ENCODE measurements at places on chromosomes 5 and 9.
A peak's percentile ranks its signal among the peaks of the same experiment; 100 is the strongest.

DNA sequence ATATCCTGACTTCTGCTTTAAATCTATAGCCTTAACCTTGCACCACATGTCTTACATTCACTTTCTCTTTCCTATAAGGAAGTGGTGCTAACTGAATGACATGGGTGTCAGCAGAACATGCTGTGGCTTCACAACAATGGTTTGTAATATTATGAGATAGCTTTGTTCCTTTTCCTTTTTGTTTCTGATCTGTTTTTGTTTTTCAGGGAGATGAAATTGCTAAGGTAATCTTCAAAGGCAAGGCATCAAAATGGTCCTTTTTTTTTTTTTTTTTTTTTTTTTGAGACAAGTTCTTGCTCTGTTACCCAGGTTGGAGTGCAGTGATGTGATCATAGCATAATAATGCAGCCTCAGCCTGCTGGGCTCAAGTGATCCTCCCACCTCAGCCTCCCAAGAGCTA, 53.6 kb upstream of the RANBP6 start:
- DNase-seq: no peak

DNA sequence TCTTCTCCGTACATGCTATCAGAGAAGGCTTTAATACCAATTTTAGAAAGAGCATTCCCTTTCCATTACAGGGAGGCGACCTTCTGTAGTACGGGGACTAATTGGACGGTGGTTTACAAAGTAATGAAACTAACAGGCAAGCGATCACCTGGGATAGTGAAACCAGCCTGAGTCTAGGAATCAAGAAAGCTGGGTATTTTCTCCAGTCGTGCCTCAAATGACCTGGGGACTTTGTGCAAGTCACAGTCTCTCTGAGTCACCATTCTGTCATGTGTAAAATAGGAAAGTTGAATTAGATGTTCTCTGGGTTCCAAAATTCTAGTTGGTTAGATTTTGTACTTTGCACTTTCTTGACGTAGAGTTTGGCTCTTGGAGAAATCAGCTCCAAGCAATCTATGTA, 22.7 kb upstream of the SSBP2 start:
- DNase-seq: no peak

GRCh38 chr5:139635606-139636206, 12.4 kb upstream of the CXXC5 start:
- DNase-seq: peak; percentile 67

GRCh38 chr5:116453988-116454411, 120.6 kb downstream of the SEMA6A start:
- DNase-seq: no peak

DNA sequence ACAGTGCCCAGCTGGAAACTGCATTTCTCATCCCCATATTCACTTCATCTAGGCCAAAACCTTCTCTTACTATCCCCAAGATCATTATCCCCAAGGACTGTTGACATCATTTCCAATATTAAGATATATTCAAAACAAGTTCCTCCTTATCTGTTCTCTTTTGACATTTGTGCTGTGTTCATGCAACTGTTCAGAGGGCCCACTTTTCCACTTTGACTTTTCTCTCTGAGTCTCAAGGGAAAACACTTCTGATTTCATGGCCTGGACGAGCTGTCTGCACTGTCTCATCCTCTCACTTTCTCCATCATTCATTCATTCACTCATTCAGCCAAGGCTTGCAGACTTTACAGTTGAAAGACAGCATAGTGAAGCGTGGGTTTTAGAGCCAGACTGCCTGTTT, 173.7 kb upstream of the DAPK1 start:
- no peak for DNase-seq

GRCh38 chr9:83935276-83935935, 14.2 kb upstream of the KIF27 start:
- no peak for DNase-seq

GRCh38 chr5:431711-432050, 11.3 kb upstream of the EXOC3 start:
- no peak for DNase-seq

GRCh38 chr5:43363445-43364152, 48.6 kb downstream of the CCL28 start:
- DNase-seq: no peak

- no peak for DNase-seq
Observed at GRCh38 chr5:83085106-83085505, 7.8 kb downstream of the XRCC4 start.

GRCh38 chr5:139711067-139711905, 63.1 kb downstream of the CXXC5 start:
- no peak for DNase-seq

DNA sequence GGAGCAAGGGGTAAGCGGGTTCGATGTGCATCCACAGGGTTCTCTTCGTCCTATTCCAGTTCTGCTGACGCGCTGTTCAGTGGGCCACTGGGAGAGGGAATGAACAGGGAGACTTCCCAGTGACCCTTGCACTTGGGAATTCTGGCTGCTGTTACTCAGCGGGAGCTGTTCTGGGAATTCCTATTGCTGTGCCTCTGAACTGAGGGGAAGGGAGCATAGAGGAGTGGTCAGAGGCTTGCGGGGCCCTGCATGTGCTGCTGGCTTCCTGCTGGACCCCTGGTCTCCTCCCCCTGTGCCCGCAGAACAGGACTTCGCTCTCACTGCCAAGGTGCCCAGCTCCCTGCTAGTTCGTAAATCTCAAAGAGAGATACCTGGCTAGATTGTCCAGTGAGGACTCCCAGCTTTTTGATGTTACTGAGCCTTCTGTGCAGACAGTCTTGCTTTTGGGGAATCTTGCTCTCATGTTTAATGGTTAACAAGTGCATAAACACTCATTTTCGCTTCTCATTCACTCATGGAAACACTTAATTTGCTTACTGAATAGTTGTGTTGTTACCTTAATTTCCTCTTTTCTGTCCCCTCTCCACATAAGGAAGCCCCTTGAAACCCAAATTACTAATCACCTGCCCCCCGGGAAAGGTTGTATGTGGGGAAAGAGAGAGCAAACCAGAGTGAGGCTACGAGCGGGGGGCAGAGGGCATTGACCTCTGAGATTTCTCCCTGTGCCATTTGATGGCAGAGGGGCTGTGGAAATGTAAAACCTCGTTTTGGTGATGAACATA, 5.9 kb downstream of the TRIO start:
- DNase-seq: no peak

DNA sequence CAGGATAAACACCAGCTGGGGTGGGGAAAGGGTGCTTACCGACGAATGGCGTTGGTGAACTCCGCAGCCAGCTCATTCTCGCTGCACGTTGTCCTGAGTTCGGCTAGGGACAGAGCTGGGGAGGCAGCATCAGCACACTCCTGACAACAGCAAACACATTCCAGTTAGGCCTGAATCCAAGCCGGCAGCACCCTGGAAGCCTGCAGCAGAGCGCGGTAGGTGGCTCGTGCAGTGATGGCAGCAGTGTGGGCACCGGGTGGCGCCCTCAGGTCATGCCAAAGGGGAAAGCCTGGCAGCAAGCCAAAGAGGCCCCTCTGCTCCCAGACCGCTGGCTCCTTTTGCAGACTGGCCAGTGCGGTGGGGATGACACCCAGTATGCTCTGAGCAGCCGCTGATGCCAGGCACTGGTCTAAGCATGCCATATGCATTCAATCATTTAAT, 66.9 kb downstream of the DCP2 start:
- no peak for DNase-seq

- peak; percentile 11 for DNase-seq
Observed at GRCh38 chr5:177600508-177601018, 631 bp downstream of the B4GALT7 start.

- DNase-seq: no peak
Observed at GRCh38 chr5:66882606-66883227, 286.5 kb downstream of the MAST4 start.

DNA sequence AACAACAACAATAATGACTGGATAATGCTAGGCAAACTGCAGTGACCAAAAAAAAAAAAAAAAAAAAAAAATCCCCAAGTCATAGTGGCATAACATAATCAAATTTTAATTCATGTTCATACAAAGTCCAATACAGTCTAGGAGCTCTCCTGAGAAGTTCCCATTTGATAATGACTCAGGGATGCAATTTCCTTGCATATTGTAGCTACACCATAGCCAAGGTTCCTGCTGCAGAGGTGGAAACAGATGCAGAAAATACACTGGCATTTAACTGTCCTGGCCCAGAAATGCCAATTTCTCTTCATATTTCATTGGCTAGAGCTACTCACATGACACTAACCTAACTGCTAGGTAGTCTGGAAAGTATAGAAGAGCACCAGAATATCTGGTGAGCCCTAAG, 72.2 kb upstream of the SLC12A2 start:
- DNase-seq: no peak

DNA sequence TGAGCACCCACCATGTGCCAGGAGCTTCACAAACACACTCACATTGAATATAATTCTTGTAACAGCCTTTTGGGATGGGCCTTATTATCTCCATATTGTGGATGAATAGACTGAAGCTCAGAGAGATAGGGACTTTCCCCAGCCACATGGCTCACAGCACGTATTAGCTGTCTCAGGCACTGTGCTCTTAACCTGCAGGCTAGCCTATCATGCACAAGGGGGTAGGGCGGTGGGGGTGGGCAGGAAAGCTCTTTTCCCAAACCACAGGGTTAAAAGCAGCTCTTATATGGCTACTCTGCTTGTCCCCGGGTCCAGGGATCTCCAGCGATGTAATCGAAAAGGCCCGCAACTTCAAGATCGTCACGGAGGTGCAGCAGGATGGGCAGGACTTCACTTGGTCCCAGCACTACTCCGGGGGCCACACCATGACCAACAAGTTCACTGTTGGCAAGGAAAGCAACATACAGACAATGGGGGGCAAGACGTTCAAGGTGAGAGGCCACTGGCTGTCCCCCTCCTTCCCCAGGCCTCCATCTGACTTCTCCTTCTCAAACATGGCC, 2.6 kb downstream of the FABP6 start:
- DNase-seq: no peak

- DNase-seq: no peak
Observed at GRCh38 chr9:98241357-98242300, 13.8 kb downstream of the TBC1D2 start.

DNA sequence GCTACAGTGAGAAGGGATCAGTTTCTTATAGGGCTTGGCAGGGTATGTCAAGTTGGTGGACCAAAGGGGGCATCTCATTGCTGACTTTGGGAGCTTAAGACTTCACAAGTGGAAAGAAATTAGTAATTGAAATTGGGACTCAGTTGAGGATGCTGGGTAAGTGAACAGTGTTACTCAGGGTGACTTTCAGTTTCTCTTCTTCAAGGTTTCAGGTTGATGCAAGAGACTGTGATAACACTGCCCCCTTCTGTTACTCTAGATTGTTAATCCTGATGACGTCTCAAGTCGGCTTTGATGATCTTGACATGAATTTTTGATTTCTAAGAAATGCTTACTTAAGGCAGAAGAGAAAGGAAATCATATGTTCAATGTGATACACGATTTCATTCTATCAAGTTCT, 21.3 kb downstream of the KCTD16 start:
- peak; percentile 33 for DNase-seq

GRCh38 chr9:74875656-74876055, 12.1 kb downstream of the TRPM6 start:
- DNase-seq: no peak

- no peak for DNase-seq
Observed at GRCh38 chr5:141427783-141428426, 2.4 kb upstream of the PCDHGA12 start.

DNA sequence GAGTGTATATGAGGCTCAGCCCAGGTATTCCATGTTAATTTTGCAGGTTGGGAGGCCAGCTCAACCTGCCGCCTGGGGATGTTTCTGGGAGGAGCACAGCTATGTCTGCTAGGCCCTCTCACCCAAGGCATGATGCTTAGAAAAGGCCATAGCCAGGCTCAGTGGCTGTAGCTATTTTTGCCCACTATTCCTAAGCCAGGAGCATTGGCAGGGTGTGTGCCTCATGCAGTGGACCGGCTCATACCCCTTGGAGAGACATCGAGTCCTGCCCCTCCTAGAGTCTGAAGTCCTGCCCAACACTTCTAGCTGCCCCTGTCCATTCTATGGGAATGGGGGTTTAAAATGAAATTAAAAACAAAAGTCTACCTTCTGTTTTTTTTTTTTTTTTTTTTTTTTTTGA, 22.3 kb downstream of the ADCY2 start:
- DNase-seq: no peak

- DNase-seq: no peak
Observed at GRCh38 chr5:74476046-74476818, 164.3 kb downstream of the ENC1 start.

Measured in hematopoietic multipotent progenitor cell treated with erythropoietin and hydrocortisone succinate and interleukin-3 and kit ligand, for 17 days (in vitro differentiated cells).